ENCODE measurements at places on chromosomes 6 and 20.

- DNase-seq = no peak
Observed at GRCh38 chr6:169231790-169232506, 21.7 kb downstream of the THBS2 start.

DNA sequence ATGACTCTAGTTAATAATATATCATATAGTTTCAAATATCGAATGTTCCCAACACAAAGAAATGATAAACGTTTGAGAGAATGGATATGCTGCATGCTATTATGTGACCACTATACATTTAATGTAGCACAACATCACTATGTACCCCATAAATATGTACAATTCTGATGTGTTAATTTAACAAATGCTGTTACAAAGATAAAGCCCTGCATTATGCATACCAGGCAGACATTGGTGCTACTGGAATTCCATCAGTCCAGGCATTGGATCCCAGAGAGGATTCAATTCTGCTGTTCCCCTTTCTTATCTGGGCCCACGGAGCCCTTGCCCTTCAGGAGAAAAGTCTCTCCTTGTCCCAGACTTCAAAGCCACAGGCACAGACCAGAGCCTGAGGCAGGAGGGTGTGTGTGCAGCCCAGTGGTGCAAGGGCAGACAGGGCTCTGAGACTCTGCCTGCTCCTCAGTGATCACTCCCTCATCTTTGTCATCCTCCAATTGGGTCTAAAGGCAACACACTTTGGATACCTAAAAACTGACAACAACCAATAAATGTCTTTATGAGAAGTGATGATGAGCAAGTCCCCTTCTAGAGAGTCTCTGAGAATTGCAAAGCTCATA lies 45.2 kb downstream of the PSMG4 start:
- DNase-seq = no peak

- DNase-seq = no peak
Observed at GRCh38 chr20:58228103-58228483, 360 bp downstream of the ANKRD60 start.

GRCh38 chr6:161618831-161619454 lies 345.1 kb upstream of the AGPAT4 start:
- peak; percentile 77 for DNase-seq

- no peak for DNase-seq
Observed at GRCh38 chr6:129475477-129476247, 234.3 kb downstream of the ARHGAP18 start.

DNA sequence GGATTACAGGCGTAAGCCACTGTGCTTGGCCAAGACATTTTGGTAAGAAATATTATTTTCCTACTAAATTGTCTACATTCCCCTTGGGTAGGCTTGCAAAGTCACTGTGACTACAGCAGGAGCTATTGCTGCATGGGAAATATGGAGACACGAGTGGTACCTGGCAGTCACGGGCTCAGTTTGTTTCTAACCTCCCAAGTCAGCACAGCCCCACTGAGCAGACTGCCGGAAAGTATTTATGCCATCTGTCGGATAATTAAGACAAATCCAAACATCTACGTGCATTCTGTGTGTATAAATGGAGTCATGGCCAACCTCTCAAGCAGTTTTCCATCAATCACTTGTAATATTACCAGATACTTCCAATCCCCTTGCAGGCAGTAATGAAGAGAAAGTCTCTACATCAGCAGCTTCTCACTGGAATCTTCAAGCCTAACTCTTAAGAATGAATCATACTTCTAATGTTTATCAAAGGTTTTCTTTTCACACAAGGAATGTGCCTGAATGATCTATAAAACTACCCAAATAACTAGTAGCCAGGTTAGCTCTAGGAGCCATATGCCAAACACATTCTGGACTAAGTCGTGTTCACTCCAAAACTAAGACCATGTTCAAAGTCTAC lies 20.1 kb downstream of the PSMB1 start:
- DNase-seq = no peak

- DNase-seq = no peak
Observed at GRCh38 chr20:35726842-35727711, 15.0 kb downstream of the RBM39 start.

- DNase-seq = no peak
Observed at GRCh38 chr6:20699402-20699801, 165.1 kb downstream of the CDKAL1 start.

DNA sequence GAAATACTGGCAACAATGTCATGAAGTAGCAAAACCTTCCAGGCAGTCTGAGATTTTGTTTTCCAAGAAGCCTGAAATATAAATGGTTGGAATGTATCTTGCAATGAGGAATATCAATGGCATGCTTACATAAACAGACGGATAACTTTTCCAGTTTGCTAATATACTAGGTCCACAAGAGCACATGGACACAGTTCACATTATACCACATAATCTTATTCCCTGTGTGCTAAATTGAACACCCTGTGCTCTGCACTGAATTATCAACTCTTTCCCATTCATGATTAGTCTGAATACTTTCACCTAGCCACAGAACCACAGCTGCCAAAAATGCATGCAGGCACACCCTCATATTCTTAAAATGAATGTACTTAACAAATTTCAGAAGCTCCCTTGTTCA lies 274.3 kb downstream of the COL12A1 start:
- DNase-seq = peak; percentile 98

- peak; percentile 48 for DNase-seq
Observed at GRCh38 chr6:11209906-11210305, 22.6 kb downstream of the NEDD9 start.

- DNase-seq = peak; percentile 54
Observed at GRCh38 chr6:105319331-105319730, 83.6 kb downstream of the PREP start.

DNA sequence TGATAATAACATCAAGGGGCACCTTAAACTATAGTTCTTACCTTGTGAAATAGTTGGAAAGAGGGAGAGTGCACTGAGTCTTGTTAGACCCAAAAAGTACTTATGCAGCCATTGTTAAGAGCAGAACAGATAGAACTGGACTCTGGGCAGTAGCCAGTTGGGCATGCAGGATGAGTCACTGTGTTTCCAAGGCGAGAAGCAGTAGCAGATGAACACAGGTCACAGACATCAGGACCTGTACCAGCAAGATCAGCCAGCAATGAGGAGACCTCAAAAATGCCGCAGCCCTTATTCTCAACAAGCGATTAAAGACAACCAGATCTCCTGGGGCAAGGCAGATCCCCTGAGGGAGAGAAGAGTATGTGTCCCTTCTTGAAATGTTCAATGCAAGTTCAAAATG lies 79.0 kb downstream of the SAMD3 start:
- DNase-seq = peak; percentile 37

GRCh38 chr6:137868721-137869548 lies 1.9 kb downstream of the TNFAIP3 start:
- no peak for DNase-seq

- DNase-seq = no peak
Observed at GRCh38 chr6:133340557-133340956, 99.4 kb downstream of the EYA4 start.

- DNase-seq = no peak
Observed at GRCh38 chr6:4138186-4138585, 2.8 kb upstream of the ECI2 start.

DNA sequence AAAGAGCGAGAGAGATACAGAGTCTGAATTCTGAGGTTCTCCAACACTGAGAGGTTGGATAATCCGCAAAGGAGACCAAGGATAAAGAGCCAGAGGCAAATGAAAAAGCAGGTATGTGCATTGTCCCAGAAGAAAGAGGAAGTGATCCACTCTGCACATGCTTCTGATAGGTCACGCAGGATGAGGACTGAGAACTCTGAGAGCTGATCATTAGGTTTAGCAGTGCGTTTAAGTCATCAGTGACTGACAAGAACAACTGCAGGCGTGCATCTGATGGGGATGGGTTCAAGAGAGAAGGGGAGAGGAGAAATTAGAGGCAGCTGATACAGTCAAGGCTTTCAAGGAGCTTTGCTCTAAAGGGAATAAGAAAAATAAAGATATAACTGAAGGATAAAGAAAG lies 301.2 kb upstream of the SGK1 start:
- no peak for DNase-seq

GRCh38 chr6:166911248-166911677 lies 45.1 kb downstream of the RNASET2 start:
- no peak for DNase-seq

DNA sequence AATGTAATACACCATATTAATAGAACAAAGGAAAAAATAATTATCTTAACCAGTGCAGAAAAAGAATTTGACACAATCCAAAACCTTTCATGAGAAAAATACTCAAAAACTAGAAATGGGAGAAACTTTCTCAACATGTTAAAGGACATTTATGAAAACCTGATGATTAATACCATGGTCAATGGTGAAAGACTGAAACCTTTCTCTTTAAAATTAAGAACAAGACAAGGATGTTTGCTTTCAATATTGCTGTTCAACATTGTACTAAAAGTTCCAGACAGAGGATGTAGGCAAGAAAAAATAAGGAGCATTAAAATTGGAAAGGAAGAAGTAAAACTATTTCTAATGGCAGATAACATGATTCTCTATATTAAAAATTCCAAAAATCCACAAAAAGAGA lies 981.3 kb upstream of the FLRT3 start:
- DNase-seq = no peak

DNA sequence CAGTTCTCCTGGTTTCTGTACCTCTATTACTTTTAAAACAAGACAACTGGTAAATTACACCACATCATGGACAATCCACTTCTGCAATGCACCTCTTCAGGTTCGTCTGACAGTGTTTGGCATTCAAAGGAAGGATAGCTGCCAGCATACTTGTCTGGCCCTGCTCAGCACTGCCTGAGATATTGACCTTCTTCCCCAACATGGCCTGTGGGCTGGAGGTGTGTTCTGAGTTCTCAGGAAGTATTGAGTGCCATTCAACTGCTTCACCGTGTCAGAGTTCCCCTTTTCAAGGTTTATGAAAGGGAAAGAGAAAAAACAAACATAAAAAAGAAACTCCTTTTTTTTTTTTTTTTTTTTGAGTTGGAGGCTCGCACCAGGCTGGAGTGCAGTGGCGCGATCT lies 267.9 kb upstream of the SASH1 start:
- DNase-seq = no peak

DNA sequence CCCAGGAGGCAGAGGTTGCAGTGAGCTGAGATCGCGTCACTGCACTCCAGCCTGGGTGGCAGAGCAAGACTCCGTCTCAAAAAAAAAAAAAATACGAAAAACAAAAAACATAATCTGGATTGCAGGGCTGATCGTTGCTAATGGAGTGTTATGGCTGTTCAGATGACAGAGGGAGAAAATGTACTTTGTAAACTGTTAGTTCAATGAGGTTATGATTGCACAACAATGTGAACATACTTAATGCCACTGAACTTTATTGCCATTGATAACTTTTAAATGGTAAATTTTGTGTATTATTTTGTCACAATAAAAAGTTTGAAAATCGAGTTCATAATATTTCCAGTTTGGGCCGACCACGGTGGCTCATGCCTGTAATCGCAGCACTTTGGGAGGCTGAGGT lies 10.5 kb downstream of the C20orf173 start:
- no peak for DNase-seq

DNA sequence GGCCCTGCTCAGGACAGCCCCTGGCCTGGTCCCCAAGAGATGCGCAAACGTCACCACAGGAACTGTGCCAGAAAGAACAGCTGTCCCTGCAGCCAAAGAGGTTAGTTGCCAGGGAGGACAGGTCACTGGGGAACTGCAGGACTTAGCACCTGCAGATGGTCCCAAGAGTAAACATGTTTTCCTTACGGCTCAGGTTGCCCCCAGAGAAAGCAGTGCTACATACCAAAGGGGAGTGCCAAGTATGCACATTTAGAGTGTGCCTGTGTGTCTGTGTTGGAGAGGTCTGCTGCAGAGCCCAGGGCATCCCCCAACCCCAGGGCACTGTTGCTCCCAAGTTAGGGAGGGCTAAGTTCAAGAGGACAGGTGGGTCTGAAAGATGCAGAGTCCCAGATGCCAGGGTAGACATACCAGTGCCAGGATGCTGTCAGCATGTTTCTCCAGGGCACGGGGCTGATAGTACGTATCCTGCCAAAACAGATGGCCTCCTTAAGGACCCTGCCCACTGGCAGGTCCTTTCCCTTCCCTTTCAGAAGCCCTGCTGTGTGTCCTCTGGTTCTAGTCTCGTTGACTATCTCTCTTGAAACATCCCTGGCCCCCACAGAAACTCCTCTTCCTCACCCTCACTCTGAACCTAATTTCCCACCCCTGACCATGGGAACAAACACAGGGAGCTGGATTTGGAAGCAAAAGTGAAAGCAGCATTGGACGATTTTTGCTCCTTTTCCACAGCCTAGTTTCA lies 1.3 kb downstream of the ABHD16A start:
- DNase-seq = no peak

DNA sequence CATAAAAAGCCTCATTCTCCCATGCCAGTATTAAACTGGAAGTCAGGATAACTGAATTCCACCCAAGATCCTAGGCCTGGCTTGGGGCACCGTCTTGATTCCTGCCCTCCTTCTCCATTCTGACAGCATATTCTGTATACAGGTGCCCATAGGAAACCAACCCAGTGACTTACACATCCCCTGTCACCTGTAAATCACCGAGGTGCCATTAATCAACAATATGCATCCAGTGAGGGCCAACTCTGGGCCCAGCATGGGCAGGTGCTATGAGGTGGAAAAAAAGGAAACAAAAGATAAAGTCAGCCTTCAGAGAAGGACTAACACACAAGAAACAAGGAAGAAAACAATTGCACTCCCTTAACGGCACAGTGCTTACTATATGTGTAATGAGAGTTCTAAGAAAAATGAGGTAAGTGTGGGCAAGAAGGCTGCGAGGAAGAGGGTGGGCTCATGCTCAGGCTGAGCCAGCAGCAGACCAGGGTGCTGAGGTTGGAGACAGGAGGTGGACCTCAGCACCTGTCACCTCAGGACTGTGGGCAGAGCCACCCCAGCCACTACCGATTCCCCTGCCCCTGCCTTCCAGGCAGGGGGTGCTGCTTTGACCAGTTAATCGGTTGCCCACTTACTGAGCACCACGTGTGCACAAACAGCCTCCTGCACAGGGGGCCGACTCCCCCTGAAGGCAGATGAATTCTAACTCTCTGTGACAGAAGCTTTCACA lies 105.9 kb downstream of the TRERF1 start:
- no peak for DNase-seq

GRCh38 chr20:4670469-4670868 lies 51.2 kb upstream of the PRND start:
- DNase-seq = no peak

DNA sequence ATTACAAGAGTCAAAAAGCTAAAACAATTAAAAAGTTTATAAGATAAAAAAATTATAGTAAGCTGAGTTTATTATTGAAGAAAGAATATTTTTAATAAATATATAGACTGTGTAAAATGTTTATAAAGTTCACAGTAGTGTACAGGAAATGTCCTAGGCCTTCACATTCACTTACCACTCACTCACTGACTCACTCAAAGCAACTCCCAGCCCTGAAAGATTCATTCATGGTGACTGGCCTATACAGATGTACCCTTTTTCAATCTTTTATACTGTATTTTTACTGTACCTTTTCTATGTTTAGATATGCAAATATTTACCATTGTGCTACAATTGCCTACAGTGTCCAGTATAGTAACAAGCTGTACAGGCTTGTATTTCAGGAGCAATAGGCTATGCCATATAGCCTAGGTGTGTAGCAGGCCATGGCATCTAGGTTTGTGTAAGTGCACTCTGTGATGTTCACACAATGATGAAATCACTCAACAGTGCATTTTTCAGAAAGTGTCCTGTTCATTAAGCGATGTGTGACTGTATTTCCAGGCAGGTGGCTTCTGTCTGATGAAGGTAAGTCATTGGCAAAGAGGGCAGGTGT lies 130.2 kb downstream of the BTBD3 start:
- peak; percentile 18 for DNase-seq
